ENCODE measurements at places on chromosomes 4 and X. TPM values are rescaled to one million over a fixed set of nuclear protein-coding genes. Genes with fewer than 3 reads are reported as not detected.

DNA sequence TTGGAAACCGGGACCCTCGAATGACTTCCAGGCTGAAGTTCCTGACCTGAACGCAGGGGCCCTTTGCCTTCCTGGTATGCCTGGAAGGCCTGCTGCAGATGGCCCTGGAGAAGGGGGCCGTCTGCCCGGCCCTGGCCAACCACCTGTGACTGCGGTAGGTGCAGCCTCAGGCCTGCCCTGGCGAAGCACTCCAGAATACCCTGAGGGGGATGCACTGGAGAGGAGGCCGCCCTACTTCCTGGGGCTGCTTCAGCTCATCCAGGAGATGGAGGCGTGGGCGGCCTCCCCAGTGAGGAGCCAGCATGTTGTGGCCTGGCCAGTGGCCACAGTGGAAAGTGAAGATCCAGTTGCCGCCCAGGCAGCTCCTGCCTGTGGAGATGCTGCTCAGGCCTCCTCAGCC is 26.4 kb upstream of the PNMA3 start:
- H3K27me3 ChIP-seq = no peaks in the 10 kb centered on the region
- H3K4me1 ChIP-seq = no peaks in the 10 kb centered on the region
- no peak overlapping the region for H3K4me3 ChIP-seq
- no peaks in the 10 kb centered on the region for H3K36me3 ChIP-seq

GRCh38 chr4:19736968-19737756 is 514.5 kb upstream of the SLIT2 start:
- no peak overlapping the region for H3K27ac ChIP-seq
- H3K27me3 ChIP-seq = no peaks in the 10 kb centered on the region
- H3K36me3 ChIP-seq = no peaks in the 10 kb centered on the region
- H3K4me1 ChIP-seq = no peaks in the 10 kb centered on the region
- no peak overlapping the region for H3K4me3 ChIP-seq

- no peaks in the 10 kb centered on the region for H3K36me3 ChIP-seq
- H3K27ac ChIP-seq = no peak overlapping the region
These were observed 33.0 kb downstream of the GALNTL6 start for GRCh38 chr4:171846232-171846631.

DNA sequence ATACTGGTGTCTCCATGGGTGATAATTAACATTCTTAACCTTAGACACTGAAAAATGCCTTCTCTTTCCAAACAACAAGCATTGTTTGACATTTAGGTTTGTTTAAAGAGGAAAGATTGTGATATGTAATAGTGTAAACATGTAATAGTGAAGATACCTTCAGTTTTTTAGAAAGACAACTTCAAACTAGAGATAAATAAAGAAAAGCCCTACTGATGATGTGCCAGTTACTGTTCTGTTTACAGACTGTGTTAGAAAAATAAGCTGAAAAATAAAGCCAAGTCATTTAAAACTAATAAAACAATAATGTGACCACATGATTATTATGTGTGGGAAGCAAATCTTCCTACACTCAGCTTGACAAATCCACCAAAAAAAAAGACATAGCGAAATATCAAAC is 2035.3 kb upstream of the TENM3 start:
- H3K4me1 ChIP-seq = no peaks in the 10 kb centered on the region
- no peaks in the 10 kb centered on the region for H3K36me3 ChIP-seq
- no peak for DNase-seq
- H3K4me3 ChIP-seq = no peak overlapping the region
- H3K27ac ChIP-seq = no peak overlapping the region

DNA sequence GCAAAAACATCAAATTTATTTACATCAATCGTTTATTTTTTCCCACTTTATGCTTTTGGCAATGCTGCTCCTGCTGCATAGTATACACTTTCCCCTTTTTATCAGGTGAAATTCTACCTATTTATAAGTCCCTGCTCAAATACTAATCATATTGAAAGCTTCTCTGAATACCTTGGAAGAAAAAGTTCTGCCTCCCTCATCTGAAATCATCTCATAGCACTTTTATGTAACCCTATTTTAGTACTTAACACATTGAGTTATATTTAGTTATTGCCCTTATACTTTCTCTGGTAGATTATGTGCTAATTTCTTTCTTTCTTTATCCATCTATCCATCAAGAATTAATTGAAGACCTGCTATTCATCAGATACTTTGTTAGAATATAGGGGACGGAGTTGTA is 1.1 kb upstream of the WDR17 start:
- H3K4me3 ChIP-seq = no peak overlapping the region
- H3K4me1 ChIP-seq = peaks cover 2% of the 10 kb centered on the region

- H3K4me3 ChIP-seq = no peak overlapping the region
- H3K4me1 ChIP-seq = no peaks in the 10 kb centered on the region
- H3K36me3 ChIP-seq = no peaks in the 10 kb centered on the region
- no peaks in the 10 kb centered on the region for H3K27me3 ChIP-seq
These were observed 15.0 kb upstream of the RAI2 start for GRCh38 chrX:17876135-17876534.

GRCh38 chrX:139448996-139449395 is 81.5 kb upstream of the F9 start:
- H3K27ac ChIP-seq = no peak overlapping the region
- no peak for DNase-seq
- no peaks in the 10 kb centered on the region for H3K36me3 ChIP-seq
- no peaks in the 10 kb centered on the region for H3K4me1 ChIP-seq
- H3K27me3 ChIP-seq = no peaks in the 10 kb centered on the region

DNA sequence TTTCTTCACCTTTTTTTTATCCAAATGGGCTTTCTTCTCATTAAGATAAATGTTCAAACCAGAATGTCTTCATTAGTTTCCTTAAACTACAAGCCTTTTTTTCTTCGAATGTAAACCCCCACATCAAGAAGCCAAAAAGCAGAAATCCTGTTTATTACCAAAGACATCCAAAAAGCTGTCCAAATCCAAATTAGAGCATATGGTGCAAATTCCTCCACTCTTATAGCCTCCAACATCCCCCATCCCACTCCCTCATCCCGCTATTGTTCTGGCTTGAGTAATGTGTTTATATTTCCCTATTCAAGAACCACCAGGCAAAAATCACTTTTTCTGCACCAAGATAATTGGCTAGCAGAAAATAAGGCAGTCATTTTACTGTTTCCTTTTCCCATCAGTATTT is 315.1 kb upstream of the ADGRL3 start:
- no peaks in the 10 kb centered on the region for H3K4me1 ChIP-seq
- no peaks in the 10 kb centered on the region for H3K36me3 ChIP-seq
- H3K27ac ChIP-seq = no peak overlapping the region
- H3K27me3 ChIP-seq = no peaks in the 10 kb centered on the region

- no peak for DNase-seq
- no peak overlapping the region for H3K27ac ChIP-seq
- no peak overlapping the region for H3K4me3 ChIP-seq
- H3K27me3 ChIP-seq = no peaks in the 10 kb centered on the region
These were observed 627.4 kb upstream of the BOD1L1 start for GRCh38 chr4:14254926-14255325.

DNA sequence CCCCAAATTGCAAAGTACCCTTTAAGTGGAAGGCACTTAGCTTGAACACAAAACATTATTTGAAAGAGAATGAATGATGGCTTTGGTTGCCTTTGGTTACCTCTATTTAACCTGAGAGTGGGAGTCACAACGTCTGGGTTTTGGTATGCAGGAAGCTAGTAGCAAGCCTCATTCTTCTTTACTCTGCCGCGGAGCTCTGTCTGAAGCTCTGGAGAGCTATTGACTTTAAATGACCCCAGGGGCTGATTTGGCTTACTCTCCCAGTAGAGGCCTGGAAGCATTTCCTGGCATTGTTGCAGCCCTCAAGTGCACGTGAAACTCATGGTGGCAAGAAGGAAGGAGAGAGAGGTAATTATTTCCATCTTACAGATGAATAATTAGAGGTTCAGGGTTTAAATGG is 81.8 kb upstream of the MAGEA4 start:
- peak; percentile 6 for DNase-seq
- H3K4me3 ChIP-seq = no peak overlapping the region
- no peaks in the 10 kb centered on the region for H3K4me1 ChIP-seq
- no peaks in the 10 kb centered on the region for H3K27me3 ChIP-seq
- no peak overlapping the region for H3K27ac ChIP-seq

- no peak overlapping the region for H3K4me3 ChIP-seq
- DNase-seq = no peak
- no peaks in the 10 kb centered on the region for H3K36me3 ChIP-seq
- no peaks in the 10 kb centered on the region for H3K27me3 ChIP-seq
These were observed 42.0 kb downstream of the TEC start for GRCh38 chr4:48227662-48228061.

DNA sequence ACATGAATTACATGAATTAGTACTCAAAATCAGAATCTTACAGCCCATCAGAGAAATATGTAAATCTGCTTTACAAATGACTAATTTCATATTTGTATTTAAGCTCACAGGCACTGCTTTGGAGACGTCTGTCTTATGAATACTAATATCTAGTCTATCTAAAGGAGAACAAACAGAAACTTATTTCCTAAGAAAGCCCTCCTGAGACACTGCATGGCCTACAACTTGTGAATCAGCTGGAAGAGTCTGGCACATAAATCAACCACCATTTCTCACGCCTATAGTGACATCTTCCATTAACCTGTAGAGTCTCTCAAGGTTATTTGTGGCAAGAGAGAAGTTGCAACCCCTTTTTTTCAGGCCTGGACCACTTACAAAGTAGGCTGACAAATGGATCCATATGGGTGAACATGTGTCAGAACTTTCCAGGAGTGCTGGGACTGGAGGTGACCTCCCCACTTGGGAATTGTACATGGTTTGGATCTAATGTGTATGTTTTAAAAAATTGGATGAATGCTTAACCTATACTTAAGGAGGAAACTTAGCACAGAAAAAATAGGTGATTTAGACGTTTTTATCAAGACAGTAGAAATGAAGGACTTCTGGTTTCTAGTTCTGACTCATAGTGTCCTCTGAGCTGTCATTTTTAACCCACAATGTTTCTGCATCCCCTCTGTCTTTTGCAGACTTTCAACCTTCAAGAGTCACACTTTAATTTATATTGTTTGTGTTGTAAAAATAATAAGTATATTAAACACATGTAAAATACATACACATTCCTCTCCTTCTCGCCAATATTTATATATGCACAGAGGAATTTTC is 83.2 kb upstream of the ARHGAP24 start:
- H3K27me3 ChIP-seq = no peaks in the 10 kb centered on the region
- no peak for DNase-seq
- H3K4me1 ChIP-seq = no peaks in the 10 kb centered on the region
- no peaks in the 10 kb centered on the region for H3K36me3 ChIP-seq

DNA sequence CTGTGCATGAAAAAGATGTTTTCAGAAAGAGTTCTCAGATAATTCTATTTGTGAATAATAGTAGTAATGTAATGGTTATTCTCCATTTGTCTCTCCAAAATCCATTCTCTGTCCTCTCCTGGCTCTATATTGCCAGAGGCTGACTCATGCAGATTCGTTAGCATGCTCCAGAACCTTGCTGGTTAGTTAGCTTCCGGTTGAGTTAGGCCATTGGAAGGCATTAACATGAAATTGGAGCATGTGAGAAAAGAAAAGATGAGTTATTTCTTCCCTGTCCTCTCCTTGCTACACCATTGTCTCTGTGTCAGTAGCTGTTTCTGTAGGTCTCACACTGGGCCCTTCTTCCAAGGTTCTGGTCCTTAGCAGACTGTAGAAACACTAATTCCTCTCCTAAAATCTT is 23.5 kb upstream of the PRDM8 start:
- no peak overlapping the region for H3K27ac ChIP-seq
- H3K4me1 ChIP-seq = no peaks in the 10 kb centered on the region
- H3K36me3 ChIP-seq = no peaks in the 10 kb centered on the region
- H3K27me3 ChIP-seq = no peaks in the 10 kb centered on the region
- no peak overlapping the region for H3K4me3 ChIP-seq

DNA sequence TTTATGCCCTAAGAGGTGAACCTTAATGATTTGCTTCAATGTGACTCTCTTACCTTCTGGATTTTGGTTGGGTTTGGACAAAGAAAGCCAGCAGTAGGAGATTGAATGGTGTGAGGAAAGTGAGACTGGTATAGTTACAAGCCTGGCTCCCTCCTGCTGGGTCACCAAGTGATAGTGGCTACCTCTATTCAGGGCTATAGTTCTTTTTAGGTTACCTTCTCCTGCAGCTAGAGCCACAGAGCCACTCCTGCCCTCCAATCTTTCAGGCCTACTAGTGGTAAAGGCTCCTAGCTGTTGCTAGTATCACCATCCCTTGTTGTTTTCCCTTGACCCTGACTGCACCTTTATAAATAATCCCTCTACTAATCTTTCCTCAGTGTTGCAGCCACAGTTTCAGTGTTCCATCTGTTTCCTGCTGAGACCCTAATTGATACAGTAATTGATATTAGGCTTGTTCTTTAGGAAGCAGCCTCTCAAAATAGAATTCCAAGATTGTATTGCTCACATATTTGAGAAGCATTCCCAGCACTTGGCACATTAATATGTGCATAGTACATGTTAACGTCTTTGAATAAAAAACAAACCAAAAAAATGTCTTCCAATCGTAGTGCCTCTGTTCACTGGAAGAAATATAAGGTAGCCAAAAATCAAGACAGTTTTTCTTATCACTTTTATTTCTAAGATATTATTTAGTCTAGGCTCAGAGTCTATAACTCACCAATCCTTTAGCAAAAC is 82.3 kb downstream of the SRPX start:
- no peaks in the 10 kb centered on the region for H3K4me1 ChIP-seq
- H3K27ac ChIP-seq = no peak overlapping the region
- no peaks in the 10 kb centered on the region for H3K27me3 ChIP-seq
- no peaks in the 10 kb centered on the region for H3K36me3 ChIP-seq

DNA sequence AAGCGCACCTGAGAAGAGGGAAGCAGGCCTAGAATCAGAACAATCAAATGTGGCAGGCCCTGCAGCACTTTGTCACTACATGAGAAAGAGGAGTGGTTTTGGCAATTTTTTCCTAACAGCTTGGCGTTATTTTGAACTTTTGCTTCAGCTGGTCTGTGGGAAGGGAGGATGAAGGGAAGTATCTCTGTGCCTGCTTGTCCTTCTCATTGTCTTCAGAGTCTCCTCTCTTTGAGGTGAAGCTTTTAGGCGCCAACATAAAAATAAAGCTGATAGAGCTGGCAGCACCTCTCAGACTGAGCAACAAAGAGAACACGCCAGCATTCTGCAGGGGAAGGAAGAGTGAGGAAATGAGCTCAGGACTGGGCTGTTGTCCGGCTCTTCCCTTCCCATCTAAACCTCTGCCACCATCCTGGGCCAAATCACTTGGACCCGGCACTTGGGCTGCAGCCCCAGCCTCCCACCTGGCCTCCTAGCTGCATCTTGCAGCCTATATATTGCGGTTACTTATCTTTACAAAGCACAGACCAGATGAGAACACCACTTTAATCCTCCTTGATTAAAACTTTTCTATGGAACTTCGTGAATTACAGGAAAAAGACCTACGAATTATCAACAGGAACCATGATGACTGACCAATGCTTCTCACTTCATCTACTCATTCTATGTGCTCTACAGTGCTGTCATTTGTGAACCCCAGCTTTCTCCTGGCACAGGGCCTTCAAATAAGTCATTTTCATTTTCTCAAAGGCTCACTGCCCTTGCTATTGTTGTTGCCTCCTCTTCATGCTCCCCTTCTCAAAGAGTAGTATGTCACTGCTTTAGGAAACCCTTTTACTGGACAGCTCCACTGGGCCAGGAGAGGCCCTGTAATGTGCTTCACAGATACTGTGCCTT is 476.4 kb upstream of the HS3ST1 start:
- H3K4me3 ChIP-seq = no peak overlapping the region
- no peak overlapping the region for H3K27ac ChIP-seq
- H3K27me3 ChIP-seq = no peaks in the 10 kb centered on the region
- no peaks in the 10 kb centered on the region for H3K36me3 ChIP-seq

TEC gene
- total RNA-seq = 5.9 TPM

KLB gene
- not detected for total RNA-seq

CLOCK gene
- total RNA-seq = 28.9 TPM

PAGE4 gene
- total RNA-seq = not detected
